ENCODE measurements at places on chromosomes 6 and 20.
A peak's percentile ranks its signal among the peaks of the same experiment; 100 is the strongest.

DNA sequence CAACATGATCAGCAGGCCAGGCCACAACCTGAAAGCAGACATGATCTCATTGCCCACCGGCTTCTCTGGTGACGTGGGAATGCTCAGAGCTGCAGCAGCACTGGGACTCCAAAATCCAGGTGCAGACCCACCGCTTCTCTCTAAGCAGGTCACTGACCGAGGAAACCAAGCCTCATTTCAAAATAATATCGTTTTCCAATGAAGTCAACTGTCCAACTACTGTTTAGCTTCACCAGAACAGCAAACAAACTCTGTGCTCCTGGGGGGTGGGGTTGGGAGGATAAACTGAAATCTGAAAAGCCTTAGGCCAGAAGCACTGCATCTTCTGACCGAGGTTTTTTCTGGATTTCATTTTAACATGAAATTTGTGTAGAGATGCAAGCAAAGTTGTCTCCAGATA, at the start of gene GPLD1:
GPLD1 (minus strand) TSS at position 109 of the 400 bp plus-strand sequence; CDS start at position 42, 67 bp downstream.
- no peak for DNase-seq

GRCh38 chr6:118305081-118305480, 243.0 kb upstream of the PLN start:
- DNase-seq: no peak

- no peak for DNase-seq
These were observed 49.6 kb upstream of the SNAP91 start for GRCh38 chr6:83758533-83758932.

DNA sequence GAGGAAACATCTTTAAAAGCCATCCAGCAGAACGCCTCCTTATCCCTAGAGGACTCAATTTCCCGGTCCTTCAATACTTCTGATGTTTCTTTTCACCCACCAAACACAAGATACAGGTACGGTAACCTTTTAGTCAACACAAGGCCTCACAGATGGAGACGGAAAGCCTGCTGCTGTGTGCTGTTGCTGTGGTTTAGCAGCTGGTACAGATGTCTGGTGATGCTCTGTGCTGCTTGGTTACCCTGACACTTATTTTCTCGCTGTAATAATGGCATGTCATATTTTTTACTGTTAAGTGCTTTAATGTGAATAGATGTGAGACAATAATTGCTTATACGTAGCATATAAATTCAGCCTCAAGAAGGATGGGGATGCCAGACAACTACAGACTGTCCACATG, 25.3 kb downstream of the GMDS start:
- DNase-seq: no peak

- no peak for DNase-seq
These were observed 79.4 kb downstream of the HMGCLL1 start for GRCh38 chr6:55499591-55499990.

DNA sequence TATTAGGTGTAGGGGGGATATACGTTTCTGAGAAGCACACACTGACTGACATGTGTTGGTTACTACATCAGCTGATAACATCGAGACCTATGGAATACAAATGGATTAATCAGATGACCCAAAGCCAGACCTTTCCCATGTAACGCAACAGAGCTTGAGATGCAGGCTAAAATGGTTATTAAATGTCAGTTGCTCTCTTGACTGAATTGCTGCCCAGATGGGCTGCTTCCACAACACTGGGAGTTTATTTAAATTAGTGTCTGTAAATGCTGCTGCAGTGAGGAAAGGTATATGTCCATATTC, 298.8 kb downstream of the PHACTR1 start:
- no peak for DNase-seq

DNA sequence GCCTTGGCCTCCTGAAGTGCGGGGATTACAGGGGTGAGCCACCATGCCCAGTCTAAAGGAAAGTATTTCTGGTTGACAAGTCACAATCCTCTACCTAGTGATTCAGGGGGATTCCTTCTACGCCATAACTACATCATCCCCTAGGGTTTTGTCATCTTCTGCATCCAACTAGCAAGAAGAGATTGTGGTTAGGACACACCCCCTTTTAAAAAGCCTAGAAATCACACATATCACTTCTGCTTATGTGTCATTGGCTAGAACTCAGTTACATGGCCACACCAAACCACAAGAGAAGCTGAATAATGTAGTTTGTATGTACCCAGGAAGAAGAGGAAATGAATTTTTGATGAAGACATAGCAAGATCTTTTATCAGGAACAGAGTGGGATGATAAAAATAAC, 14.7 kb upstream of the CHD6 start:
- DNase-seq: no peak

- DNase-seq: no peak
These were observed 267.3 kb upstream of the SASH1 start for GRCh38 chr6:148075352-148075751.

DNA sequence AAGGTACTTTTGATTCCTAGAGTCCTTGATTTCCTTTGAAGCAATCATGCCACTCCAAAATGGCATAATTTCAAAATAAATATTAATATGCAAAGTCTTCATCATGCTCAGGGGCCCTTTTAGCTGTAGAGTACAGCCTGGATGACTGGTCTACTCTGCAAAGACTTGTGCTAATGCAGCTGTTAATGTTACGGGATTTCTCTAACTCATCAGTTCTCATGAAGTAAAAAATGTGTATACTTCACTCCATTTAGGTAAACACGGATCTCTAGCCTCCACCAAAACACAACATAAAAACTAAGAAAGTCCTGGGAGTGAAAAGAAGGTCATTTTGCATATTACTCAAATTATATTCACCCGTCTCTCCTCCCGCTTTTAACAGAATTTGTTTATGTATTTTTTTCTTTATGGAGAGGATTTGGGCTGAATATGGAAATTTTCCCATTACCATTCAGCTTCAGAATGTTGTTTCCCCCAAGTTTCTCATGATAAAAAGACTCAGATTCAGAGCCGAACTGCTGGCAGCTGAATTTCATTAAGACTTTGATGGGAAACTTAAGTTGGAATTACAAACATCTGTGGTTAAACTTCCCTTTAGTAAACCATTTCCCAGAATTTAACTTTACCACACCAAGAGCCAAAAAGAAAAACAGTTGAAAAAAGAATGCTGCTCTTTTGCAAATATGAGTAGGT, 8.7 kb downstream of the LAMA4 start:
- DNase-seq: no peak

DNA sequence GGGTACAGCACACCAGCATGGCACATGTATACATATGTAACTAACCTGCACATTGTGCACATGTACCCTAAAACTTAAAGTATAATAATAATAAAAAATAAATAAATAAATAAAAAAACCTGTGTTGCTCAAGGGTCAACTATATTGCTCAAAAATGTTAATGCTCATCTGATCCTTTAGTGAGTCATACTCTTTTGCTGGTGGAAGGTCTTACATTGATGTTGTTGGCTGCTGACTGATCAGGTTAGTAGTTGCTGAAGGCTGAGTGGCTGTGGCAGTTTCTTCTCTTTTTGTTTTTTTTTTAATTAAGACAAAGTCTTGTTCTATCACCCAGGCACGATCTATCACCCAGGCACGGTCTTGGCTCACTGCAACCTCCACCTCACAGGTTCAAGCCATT, 29.6 kb upstream of the SMIM26 start:
- DNase-seq: no peak

GRCh38 chr6:112041535-112041934, 12.4 kb upstream of the CCN6 start:
- no peak for DNase-seq

- no peak for DNase-seq
These were observed 80.3 kb upstream of the STMND1 start for GRCh38 chr6:17021539-17021889.

DNA sequence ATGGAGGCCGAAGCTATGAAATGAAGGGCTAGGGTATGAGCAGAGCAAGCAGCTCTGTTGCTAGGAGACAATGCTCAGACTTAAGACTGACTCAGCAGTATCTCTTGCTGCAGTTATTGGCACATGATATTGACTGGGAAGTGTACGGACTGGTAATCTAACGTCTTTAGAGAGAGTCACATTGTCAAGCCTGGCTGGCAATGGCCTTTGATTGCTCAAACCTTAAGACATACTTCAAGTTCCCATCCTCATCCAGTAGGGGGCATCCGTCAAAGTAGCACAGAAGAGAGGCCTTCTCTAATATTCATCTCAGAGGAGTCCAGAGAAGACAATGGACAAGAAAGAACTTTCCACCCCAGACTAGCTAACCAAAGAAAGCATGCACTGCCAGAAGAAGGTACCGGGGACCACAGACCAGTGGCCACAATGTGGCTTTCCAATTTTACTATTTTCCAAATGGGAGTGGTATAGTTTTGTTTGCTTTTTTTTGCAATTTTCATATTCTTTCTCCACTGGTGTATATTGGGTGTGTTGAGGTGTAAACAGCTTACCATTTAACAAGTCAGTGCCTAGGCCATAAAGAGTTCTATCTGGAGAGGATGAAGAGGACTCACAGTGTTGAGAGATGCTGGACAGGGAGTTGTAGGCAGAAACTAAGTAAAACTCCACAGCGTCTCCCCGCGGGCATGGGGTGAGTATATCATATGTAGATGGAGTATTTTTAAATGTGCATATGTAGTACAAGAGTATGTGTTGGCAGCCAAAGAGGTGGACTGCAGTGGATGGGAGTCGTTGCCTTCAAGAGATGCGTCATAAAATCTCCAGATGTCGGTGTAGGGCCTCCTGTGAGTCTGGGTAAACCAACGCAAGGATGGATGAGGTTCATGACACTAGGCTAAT, 36.7 kb downstream of the LRFN2 start:
- peak; percentile 2 for DNase-seq

DNA sequence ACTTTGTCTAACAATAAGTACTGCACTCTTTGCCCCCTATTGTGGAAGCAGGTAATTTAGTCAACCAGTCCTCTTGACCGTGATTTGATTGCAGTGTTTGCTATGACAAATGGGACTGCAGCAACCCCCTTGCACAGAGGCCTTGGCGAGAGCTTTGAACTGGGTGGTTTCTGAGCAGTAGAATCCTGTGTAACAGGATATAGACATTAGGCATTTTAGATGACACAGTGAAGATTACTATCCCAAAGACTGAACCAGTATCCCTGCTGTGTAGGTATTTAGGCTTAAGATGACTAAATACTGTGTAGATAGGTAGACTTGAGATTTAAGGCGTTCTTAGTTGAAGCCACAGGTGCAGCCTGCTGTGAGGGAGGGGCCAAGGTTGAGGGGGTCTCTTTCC, 9.9 kb downstream of the DNMT3B start:
- DNase-seq: no peak

GRCh38 chr6:17866876-17867444, 120.5 kb downstream of the KIF13A start:
- DNase-seq: no peak

- no peak for DNase-seq
These were observed 384.3 kb downstream of the CDC5L start for GRCh38 chr6:44771647-44772415.

- DNase-seq: no peak
These were observed 159.8 kb upstream of the ECI2 start for GRCh38 chr6:4295058-4295782.

- no peak for DNase-seq
These were observed 661.3 kb downstream of the BCKDHB start for GRCh38 chr6:80767808-80768207.

DNA sequence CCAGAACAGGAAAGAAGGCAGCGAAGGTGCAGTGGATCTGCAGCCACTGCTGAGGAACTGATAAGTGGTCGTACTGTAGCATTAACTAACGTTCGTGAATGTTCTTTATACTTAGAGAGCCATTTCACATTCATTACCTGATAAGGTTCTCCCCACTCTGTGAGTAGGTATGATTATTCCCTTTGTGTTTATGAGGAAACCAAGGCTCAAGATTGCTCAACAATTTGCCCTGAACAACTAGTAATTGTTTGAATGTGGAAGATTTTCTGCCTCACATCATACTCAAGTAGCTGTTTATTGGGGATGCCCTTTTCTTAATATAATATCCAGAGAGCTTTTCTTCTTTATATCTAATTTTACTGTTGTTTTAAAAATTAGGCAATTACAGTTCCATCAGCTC, 24.9 kb upstream of the ELOVL5 start:
- no peak for DNase-seq

DNA sequence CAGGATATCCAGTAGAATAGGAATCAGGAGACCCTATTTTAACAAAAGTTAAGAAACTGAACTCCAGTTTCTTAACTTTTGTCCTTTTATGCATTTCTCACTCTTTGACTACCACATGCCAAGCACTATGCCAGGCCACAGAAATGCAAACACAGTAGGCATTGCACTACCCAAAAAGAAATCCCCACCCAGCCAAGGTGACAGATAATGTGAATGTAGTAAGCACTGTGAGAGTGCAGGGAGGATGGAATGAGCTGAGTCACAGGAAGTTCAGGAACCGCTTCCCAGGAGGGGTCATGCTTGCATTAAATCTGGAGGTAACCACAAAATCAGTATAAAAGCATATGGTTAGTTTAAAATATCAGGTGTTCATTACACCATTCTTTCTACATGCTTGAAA, 20.1 kb upstream of the FAM83C start:
- no peak for DNase-seq
